ENCODE measurements at places on chromosomes 11 and 22.

DNA sequence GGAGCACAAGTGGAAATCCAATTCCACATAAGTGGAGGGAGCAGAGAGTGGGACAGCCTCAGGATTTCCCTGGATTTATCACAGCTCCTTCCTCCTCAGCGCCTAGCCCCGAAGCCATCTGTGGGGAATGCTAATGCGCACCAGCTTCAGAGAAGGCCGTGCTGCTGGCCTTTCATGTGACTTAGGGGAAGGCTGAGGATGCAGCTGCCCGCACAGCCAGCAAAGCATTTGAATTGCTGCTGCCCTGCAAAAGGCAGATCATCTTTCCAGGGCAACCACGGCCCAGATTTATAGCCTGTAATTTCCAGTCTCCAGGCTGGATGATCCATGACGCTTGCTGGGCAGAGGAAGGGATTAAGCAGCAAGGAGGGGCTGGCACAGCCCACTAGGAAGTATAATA, 29.9 kb downstream of the SYN3 start:
- no peak for DNase-seq

DNA sequence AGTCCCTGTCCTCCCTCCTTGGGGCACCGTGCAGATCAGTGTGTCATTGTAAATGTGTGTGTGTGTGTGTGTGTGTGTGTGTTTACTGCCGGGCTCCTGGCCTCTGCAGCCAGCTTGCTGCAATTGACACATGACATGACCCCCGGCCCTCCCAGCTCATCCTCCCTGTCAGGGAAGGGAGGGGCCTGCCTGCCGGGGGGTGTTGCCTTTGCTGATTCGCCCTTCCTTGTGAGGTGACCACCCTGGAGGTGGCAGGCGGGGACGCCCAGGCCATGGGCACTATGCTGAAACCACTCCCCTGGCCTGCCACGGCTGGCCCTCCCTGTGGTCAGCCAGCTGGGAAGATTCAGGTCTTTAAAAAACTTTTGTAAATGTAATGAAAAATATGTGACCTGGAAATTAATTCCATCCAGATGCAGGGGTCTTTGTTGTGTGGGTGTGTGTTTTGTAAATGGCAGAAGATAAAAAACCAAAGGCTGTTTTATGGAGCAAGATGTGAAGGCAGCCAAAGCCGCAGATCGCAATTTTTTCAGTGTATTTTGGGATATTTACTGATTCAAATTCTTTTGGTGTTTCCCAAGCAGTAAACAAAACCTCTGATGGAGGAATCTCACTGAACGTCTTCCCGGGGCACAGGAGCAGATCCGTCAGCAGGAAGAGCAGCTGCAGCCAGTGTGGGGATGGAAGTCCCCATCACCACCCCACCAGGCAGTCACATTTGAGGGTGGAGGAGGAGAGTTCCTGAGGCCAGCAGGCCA, 23.2 kb downstream of the SHISAL1 start:
- DNase-seq, result no peak

DNA sequence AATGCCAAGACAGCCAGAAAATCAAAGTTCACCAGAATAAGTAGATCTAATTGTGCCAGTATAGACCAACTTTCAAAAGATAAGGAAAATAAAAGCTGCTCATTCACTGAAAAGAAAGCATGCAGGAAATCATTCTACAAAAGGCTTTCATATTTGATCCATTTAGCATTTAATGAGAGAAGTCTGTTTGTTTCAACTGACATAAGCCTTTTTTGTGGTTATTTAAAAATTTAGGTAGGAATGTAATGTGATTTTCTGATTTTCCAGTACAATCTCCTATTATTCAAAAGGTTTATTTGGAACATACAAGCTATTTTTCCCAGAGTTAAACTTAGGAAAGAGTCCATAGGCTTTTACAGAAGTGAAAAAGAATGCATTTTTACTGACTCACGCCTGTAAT, 92.7 kb downstream of the SBF2 start:
- no peak for DNase-seq

GRCh38 chr11:60844045-60844869, 2.3 kb downstream of the CCDC86 start:
- DNase-seq, result no peak

GRCh38 chr11:2662024-2662312, 37.8 kb downstream of the KCNQ1OT1 start:
- no peak for DNase-seq

DNA sequence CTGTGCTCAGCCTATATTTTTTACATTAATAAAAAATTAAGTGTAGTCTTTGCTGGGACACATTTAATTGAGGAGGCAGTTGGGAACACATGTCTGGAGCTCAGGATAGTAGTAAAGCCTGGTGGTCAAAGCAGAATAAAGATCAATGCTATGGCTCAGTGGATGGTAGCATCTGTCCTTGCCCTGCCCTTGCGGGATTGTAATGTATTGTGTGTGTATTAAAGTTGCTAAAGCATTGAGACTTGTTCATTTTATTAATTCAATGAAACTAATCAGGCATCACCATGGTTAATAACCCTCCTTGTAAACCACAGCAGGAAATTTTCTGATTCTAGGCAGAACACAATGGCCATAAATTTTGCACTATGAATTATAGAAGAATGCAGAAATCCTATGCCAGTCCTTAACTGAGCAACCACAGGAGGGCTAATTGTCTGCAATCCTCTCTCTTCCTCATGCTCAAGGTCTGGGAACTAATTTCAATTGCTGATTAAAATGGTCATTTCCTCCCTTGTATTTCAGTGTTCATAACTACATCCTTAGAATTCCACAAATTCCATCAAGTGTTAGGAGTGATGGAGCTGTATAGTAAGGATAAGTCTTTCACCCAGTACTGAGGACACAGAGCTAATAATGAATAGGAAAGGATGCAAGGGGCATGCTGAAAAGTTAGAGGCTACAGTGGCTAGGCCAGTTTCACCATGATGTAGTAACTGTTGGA, 403.2 kb upstream of the DDI1 start:
- no peak for DNase-seq

GRCh38 chr22:45045208-45045607, 35.4 kb upstream of the PHF21B start:
- DNase-seq, result no peak

GRCh38 chr11:35918716-35919115, 25.1 kb upstream of the LDLRAD3 start:
- DNase-seq, result no peak

DNA sequence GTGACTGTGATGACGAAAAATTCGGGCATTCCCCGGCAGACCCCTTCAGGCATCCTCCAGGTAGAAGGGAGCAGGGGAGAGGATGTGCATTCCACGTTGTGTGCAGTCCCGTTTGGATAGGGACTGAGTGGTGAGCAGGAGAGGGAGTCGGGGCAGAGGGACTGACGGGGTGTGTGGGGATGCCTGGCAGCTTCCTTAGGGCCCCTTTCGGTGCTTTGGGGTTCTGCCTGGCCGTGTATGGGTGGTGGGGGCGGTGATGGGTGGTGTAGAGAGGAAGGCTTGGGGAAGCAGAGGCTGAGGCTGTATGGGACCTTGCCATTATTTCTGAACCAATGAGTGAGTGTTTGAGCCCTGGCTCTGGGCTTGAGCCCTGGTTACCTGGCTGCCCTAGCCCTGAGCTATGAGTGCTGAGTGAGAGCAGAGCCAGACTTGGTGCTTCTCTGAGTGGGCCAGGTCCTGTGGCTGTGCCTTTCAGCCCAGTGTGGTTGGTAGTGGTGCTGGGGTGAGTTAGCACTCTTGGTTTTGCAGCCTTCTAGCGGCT, 914 bp downstream of the INPPL1 start:
- no peak for DNase-seq

- no peak for DNase-seq
Measured at GRCh38 chr11:496834-497564, 10.0 kb downstream of the RNH1 start.

DNA sequence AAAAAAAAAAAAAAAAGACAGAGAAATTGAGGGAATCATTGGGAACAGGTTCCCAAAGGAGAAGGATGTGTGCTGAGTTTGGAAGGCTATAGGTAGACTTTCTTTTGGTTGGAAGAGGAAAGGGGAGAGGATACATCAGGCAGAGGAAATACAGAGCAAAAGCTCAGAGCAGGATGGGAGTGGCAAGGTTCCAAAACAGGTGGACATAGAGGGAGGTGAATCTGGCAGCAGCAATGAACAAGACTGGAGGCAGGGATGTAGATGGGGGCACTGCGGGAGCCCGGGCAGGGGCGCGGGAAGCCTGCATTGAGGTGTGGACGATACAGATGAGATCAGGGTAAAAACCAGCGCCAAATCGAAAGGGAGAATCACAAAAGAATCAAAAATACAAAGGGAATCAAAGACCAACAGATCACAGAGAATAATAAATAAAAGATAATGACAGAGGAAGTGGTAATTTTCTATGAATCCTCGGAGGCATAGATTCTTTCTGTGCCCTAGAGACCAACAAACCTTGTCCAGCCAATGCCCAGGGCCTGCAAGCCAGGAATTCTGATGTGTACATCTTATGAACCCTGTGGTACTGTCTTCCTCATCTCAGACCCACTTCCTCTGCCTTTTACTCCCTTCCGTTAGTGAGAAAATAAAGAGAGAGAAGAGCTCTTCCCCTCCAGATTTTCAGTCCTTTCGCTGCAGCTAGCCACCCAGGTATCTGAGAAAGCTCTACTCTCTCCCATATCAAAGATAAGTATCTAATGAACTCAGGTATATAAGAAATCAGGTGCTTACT, 70.3 kb downstream of the SLC1A2 start:
- DNase-seq, result no peak

GRCh38 chr11:95432714-95433503, 201.9 kb upstream of the SESN3 start:
- no peak for DNase-seq

DNA sequence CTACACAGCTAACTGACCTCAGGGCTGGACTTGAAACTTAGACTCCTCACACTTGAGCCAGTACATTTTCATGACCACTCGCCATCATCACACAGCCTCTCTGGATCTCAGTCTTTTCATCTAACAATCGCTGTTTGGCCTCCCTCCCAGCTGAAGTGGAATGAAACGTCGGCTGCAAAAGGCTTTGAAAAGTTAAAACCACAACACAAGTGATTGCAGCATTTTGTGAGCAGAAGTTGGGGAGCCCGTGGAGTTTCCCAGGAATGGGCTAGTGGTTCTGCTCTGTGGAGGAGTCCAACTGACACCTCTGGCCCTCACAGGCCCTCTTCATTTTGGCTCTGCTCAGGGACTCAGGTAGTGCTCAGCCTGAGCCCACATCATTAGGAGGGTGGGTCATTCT, 35.9 kb upstream of the TRIM29 start:
- DNase-seq, result no peak

- no peak for DNase-seq
Measured at GRCh38 chr11:112564228-112564955, 303.7 kb upstream of the PLET1 start.

GRCh38 chr11:94536386-94536785, 7.3 kb upstream of the FUT4 start:
- no peak for DNase-seq

DNA sequence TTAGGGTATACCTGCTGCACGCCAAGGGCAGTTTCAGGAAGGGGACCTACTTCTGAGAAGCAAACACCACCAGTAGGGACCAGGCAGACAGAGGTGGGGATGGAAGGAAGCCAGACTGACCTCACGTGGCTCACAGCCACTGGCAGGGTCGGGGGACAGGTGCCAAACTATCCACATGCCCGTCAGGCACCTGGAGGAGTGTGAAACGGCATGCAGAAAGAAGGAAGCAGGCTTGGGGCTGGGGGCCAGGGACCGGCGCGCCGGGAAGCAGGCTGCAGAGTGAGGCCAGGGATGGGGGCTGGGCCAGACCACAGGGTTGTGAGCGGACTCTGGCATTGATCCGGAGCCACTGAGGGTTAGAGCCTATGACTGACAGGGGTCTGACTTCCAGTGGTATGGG, 47.5 kb downstream of the CDKN1C start:
- DNase-seq, result no peak

DNA sequence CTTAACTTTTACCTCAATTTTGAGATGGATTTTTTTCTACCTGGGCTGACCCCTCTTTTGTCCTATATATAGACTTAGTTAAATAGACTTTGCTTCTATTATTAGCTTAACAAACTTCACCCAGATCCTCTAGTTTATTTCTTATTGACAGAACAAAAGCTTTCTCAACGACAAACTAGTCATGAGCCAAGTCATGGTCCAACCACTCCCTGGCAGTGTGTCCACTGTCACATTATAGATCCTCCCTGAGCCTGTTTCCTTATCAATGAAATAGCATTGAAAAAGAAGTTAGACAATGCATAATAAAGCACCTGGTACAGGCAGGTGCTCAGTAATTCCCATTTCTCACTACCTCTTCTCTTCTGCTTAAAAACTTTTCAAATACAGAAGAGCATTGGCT, 155.1 kb downstream of the SPON1 start:
- no peak for DNase-seq

DNA sequence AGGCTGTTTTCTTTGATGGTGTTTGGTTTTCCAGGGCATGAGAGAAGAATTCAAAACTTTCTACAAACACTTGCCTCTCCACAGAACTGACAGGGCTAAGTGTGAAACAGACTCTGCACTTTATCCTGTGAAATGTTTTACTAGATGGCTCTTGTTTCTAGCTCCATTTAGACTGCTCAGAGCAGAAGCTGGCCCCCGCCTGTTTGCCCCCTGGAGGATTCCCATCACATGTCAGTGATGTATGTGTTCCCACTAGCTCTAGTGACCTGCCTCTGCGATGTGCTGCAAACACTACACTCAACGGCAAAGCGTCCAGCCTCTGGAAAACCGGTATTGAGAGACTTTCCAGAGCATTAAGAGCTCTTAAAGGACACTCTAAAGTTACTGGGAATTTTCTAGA, 41.4 kb upstream of the PCF11 start:
- no peak for DNase-seq

GRCh38 chr11:1762537-1763302, 1.0 kb downstream of the CTSD start:
- DNase-seq, result no peak

DNA sequence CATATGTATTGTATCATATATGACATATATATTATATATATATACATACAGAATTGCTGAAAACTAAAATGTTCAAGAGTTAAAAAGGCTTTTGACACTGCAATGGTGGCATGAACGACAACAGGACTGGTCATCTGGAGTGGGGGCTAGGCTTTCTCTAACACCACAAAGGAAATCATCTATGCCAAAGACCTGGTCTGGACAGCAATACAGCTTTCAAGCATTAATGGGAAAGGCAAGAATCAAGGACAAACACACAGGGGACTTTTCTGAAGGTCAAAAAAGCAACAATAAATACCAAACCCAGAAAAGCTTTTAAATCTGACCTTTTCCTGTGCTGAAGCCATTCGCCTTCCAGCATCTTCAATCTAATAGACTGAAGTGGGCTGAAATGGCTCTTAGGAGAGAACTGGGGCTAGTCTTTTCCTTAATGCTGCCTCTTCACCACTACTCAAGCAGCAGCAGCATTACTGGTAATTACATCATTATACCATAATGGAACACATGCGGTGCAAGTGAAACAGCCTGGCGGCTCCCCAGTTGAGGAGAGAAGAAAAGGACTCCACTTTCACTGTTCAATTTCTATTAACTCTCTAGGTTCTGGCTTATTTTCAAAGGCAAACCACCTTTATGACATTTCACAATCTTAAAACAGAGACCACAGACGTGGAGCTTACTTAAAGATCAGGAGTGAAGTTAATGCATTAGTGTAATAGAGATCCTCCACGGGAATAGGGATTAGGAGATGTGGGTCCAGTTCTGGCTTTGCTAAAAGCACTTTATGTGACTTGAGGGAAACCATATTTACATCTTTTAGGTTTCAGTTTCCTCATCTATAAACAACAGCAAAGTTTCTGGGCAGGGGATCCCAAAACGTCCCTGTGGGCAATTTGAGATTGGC, 63.0 kb downstream of the GAB2 start:
- no peak for DNase-seq

All from stimulated activated CD8-positive, alpha-beta memory T cell treated with anti-CD3 and anti-CD28 coated beads, Interleukin-4, amount 100 ng/mL, for 4 hours (primary cell).